ENCODE measurements at places on chromosomes 3 and 15.

- DNase-seq = no peak
Observed at GRCh38 chr15:42608752-42609488, 33.5 kb downstream of the STARD9 start.

GRCh38 chr15:47788685-47789084, 71.4 kb downstream of the SEMA6D start:
- DNase-seq = no peak

DNA sequence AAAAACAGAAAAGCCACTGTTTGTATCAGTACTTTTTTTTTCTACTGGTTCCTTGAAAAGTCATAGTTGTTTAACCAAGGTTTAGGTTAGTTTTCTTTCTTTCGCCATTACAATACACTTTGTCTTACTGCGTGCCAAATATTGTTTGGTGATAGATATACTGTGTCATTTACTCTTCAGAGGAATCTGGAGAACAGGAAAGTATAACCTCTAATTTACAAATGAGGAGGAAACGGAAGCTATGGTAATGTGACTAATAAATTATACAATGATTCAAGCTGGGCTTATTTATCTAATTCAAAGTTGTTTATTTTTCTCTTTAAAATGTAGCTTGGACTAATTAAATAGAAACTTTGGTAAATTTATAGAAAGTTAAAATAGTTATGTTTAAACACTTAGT, 96.2 kb upstream of the ROBO2 start:
- DNase-seq = no peak

- DNase-seq = no peak
Observed at GRCh38 chr3:87161013-87161412, 66.1 kb upstream of the CHMP2B start.

DNA sequence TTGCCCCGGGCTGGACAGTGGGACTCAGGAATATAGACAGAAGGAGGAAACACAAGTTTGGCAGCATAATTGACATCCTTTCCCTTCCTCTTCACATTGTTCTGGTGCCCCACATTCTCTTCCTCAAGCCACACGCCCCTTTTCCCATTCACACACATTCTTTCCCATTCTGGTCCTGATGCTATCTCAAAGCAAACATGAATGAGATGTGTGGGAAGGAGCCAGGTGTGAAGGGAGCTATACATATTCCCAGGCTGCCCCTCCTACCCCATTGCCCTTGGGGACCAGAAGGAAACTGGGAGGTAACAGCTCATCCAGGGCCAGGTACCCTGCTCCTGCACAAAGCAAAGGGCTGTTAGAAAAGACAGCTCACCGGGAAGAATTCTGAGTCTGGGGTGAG, 23.4 kb upstream of the CLK3 start:
- no peak for DNase-seq
